ENCODE measurements at places on chromosomes 1 and 21.

- DNase-seq, result no peak
Observed at GRCh38 chr1:241846375-241846774, 1.6 kb upstream of the EXO1 start.

DNA sequence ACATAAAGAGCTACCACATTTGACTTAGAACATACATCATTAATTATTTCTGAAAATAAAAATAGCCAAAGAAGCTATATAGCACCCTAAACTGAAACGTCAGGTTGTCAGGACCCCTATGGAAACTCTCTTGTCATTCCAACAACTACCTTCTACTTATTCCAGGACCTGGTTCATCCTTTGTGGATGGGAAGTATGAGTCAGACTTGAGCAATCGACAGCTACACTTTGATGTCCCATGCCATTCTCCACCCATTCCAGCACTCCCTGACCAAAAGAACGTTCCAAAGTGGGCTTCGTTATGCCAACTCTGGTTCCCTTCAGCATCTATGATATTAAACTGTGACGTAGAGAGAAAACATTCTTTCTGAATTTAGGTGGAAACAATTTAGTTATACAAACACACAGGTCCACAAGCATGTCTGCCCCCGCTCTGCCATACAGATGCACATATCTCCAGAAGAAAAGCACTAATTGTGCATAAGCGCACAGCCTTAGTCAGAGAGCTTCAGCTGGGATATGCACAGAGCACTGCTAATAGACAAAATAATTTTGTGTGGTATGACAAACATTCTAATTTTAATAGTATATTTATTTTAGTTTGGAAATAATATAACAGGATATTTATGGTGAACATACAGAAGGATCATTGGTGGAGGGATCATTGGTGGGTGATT is 723.1 kb upstream of the B3GALT2 start:
- no peak for DNase-seq

- no peak for DNase-seq
Observed at GRCh38 chr1:150389650-150390049, 25.7 kb downstream of the RPRD2 start.

DNA sequence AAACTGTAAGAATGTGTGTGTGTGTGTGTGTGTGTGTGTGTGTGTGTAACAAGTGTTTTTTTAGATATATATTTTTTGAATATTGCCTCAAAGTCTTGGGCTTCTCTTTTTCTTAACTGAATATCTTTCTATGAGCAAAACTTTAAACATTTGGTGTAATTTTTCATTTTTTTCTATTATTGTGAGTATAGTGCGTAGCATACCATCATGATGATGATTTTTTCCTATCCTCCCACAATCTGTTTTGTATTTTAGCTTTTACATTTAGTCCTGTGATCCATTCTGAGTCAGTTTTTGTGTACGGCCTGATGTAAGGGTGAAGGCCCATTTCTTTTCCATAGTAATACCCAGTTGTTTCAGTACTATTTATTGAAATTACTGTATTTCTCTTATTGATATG is 680.6 kb downstream of the TTLL7 start:
- no peak for DNase-seq

DNA sequence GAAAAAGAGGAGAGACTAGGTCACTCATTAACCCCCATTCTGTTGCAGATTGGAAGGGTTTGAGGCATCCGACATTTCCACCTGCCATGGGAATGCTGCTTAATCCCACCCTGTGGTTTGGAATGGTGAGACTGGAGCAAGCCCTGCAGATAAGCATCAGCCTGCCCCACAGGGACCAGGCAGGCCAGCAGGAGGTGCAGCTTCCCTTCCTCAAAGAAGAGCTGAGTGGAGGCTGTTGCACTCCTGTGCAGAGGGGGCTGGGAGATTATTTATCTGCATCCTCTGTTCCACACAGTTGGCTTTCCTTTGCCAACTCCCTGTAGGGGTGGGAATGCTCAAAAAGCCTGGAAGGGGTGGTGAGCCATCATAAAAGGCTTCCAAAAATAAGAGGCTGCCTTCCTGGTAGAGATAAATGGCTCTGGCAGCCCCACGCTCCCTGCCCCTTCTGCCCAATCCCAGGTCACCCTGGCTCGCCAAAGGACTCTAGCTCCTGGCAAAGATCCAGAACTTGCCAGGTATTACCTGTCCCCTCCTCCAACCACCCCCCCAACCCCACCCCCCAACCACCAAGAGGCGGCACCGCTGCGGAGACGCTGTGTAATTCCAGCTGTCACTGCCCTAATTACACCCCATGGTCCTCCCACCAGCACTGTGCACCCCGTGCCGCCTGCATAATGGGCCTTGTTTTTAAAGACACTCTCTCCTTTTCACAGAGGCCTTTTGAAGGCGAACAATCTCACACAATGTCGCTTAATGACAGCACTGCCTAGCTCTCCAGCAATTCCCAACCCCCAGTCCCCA is 83.0 kb upstream of the ZC3H12A start:
- no peak for DNase-seq

- no peak for DNase-seq
Observed at GRCh38 chr1:168636642-168637111, 60.3 kb downstream of the XCL1 start.

GRCh38 chr1:225866061-225866837 is 15.9 kb downstream of the TMEM63A start:
- peak; percentile 61 for DNase-seq

- no peak for DNase-seq
Observed at GRCh38 chr1:34750610-34751009, 4.2 kb upstream of the GJB5 start.

DNA sequence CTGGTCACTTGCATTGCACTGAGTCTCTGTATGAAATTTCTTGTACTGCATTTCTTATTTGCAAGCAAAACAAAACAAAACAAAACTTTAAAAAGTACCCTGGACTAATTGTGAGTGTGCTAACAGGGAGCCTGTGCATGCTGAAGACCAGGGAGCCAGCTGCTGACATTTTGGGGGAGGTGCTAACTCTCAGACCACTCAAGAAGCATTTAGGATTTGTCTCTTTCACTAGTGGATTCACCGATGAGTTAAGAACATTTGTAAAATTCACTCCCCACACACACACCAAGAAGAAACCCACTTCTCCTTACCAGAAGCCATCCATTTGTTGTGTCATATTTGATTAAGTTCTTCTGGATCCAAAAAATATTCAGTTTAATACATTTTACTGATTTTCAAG is 95.7 kb upstream of the C1orf105 start:
- no peak for DNase-seq

DNA sequence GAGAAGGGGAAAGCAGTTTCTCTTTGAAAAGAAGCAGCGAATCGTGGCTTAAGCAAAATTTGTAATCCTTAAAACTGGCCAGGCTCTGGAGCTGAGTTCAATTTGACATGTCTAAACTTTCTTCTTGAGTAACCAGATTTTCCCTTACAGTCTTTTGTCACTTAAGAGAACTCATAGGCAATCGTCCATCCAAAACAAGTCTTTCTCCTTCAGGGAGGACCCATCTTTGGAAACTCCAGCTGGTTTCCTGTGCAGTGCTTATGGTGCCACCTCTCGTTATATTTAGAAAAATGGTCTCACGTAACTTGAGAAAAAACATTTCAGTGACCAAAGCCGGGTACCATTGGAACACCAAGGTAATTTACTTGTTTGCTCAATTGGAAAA is 1.8 kb upstream of the PTTG1IP start:
- DNase-seq, result no peak

DNA sequence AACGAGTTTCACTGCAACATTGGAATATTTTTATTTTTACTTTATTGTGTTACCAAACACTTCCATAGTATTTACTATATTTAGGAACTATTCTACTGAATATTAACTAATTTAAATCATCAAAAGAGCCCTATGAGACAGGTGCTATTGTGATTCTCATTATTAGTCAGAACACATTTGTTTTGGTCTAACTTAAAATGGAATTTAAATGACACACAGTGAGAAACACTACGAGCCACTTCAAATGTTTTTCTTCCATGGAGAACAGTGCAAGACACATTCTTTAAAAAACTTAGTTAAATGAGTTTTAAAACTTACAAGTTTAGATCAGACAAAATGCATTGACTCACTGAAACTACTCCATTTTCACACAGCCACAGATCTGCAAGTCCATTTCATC is 6.6 kb upstream of the TRAF3IP3 start:
- DNase-seq, result no peak

DNA sequence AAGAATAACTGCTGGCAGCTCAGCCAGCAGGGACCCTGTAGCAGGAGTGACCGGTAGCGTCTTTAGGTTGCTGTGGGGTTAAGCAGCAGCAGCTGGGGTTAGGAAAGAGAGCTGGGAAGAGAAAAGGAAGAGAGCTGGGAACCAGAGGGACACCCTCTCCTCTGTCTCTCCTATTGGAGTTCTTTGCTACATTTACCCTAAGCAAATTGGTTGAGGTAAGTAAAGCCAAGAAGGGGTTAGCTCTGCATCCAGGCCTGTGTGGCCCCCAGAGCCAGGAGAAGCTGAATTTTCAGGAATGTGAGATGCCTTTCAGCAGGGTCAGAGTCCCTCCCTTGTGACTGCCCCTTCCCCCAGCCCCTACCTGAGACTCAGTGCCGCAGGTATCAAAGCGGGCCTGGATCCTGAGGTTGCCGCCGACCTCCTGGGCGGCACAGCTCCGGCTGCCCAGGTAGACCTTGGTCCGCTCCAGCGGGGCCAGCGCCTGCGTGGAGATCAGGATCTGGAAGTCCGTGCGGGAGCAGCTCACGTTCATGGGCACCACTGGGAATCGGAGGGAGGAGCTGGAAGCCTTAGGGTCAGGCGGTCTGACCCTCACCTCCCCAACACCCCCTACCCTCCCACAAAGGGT is 16.4 kb downstream of the CDCP2 start:
- no peak for DNase-seq

GRCh38 chr1:3283849-3284248 is 170.6 kb upstream of the ARHGEF16 start:
- DNase-seq, result no peak

DNA sequence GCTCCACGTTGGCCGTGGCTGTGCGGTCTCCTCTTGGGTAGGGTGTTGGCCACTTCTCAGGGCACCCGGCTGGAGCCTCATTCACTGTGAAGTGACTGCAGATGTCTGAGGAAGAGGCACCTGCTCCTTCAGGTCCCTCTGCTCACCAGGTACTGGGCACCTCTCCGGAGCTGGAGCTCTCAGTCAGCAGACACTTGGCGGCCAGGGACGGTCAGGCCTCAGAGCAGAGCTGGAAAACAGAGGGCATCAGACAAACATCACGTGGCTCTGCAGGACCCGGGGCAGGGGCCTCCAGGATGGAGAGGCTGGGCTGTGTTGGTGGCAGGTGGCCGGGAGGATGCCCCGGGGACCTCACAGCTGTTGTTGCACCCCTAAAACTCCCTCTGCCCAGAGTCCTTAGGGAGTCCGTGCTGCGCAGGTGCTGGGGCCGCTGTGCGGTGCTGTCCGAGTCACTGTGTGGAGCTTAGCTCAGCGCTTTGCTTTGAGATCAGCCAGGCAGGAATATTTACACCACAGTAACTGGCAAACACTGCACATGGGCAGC is 59.7 kb downstream of the SLX9 start:
- DNase-seq, result no peak

GRCh38 chr1:174007851-174008250 is 14.3 kb downstream of the RC3H1 start:
- no peak for DNase-seq

All from stimulated activated CD4-positive, alpha-beta T cell treated with anti-CD3 and anti-CD28 coated beads, TNF-alpha, amount 100 ng/mL, for 4 hours (primary cell).